Activated CD4-positive, alpha-beta T cell treated with anti-CD3 and anti-CD28 coated beads for 24 hours (primary cell): ENCODE measurements at places on chromosomes 1 and 21.

DNA sequence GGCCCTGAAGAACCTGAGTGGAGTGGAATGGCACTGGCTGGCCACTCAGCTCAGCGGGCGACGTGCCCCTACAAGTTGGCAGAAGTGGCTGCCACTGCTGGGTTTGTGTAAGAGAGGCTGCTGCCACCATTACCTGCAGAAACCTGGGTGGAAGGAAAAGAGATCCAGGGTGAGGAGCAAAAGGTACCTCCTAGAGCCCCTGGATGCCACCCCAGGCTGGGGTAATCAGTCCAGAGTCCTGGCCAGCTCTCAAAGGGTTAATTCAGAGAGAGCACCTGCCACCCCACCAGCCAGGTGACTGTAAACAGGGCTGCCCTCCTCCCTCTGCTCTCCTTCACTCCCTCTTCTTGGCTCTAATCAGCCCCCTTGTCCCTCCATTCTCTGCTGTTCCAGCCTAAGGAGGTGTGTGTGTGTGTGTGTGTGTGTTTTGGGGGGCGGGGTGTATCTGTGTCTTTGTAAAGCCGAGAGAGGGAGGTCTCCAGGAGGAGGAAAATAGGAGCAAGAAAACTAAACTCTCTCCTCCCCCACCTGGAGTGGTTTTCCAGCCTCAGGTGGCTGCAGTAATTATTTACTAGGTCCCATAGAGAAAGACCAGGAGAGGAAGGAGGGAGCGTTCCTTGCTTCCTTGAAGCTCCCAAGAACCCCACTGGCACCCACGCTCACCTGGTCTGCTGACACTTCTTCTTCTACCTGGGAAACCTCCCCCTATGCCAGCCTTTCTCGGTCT is 12.6 kb downstream of the TRIM46 start:
- DNase-seq = no peak

DNA sequence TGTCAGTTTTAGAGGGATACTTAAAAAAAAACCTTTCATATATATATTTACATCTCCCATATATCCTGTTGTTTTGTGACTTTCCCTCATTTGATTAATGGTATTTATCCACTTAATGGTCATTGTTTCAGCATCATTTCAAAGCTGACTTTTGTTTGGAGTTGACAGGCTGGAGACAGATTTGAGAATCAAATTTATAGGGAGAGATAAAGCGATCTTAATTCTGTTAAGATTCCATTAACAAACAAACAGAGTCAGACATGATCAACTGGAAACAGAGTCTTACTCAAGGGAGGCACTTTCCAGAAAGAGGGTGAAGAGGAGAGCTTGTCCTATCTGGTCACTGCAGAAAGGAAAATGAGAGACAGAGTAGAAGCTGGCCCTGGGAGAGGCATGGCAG is 283.4 kb downstream of the TTLL7 start:
- DNase-seq = no peak

- DNase-seq = no peak
Measured at GRCh38 chr1:240987928-240988327, 369.1 kb downstream of the RGS7 start.

- DNase-seq = no peak
Measured at GRCh38 chr1:83086346-83086745, 912.6 kb downstream of the TTLL7 start.

GRCh38 chr1:62294261-62294660 is 25.0 kb downstream of the KANK4 start:
- no peak for DNase-seq

DNA sequence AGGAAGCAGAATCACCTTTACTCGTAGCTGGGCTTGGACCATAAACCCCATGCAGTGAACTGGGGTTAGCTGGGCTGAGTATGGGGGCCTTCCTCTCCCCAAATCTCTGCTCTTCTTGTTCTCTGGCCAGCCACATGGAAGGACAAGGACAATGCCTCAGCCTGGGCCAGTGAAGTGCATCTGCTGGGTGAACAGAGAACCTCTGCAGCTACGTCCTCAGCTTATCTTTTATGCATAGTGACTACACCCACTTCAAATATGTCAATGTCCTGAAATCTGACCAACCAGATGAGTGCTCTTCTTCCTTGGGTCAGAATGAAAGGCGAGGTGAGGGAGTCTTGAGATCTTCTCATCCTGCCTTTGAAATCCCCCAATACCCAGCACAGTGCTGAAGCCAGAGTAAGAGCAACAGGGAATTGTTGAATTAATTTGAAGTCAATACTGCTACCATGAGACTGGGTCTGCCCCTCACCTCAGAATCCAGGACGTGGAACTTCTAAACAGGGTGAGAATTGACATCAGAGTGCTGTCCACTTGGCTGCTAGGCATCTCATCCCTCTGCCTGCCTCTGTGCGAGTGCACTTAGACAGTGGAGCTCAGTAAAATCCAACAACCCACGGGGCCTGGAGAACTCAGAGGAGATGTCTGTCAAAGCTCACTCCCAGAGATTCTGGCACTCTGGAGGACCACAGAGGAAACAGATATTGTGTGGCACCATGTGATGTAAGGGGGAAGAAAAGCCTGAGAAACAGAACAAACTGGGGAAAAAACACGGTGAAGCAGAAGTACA is 99.0 kb downstream of the IER5 start:
- DNase-seq = no peak

DNA sequence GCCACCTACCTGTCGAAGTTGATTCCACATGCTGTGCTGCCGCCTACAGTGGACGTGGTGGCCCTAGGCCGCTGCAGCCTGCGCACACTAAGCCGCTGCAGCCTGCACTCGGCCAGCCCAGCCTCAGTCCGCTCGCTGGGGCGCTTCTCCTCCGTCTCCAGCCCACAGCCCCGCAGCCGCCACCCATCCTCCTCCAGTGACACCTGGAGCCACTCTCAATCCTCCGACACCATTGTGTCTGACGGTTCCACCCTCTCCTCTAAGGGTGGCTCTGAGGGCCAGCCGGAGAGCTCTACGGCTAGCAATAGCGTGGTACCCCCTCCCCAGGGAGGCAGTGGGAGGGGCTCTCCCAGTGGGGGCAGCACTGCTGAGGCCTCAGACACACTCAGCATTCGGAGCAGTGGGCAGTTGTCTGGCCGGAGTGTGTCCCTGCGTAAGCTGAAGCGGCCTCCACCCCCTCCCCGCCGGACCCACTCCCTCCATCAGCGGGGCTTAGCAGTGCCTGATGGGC is 46.9 kb downstream of the YARS1 start:
- no peak for DNase-seq

DNA sequence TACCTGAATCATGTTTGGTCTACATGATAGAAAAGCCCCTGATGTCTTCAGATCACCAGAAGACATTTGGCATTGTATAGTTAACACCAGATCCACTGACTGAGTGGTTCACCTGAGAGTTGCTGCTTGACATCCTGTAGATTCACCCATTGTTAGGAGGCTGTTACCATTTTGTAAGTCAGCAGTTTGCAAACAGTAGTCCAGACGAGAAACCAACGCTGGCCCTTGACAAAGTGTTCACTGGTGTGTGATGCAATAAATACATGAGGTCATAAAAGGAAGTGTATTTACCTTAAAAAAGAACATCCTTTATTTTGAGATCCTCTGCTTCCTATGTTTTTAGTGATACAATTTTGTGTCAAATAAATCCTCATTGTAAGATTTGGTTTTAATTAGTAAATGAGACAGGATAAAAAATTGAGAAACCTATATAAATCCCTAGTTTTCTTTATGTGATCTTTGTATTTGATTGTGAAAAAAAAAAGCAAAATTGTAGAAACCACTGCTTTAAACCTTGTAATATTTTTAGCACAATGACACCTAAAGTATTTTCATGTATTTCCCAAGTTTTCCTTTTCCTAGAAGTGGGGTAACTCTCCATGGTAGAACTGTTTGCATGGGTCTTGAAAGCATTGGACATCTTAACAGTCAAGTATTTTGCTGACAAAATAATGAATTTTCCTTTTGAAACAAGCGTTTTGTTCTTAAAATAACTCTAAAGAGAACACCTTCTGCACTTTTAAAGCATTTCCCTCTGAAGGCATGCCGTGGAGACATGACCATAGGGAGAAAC is 204.3 kb downstream of the FGGY start:
- DNase-seq = no peak

DNA sequence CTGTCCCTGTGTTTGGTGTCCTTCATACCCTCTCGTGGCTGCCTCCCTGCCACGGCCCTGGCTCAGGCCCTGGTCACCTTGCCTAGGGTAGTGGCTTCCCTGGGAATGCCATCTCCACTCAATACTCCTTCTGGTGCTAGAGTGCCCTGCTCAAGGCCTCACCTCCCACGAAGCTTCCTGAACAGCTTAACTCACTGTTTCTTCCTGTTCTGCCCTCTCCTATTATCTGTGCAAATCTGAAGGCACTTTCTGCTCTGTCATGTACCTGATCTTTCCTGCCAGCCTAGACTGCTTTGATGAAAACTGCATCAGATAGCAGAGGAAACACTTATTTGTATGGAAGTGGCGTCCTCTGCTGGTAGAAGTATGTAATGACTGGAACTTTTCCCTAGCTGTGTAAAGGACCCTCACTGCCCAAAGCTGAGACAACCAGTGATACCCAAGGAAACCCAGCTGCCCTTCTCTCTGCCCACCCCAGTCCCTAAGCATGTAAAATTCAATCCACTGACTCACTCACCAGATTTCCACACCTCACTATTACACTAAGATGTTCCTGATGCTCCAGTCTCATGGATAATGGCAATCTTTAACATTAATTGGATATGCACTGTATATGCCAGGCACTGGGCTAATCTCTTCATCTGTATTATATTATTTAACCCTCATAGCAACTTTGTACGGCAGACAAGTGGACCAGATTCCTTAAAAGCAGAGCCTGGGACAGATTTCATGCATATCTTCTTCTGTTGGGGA is 36.2 kb upstream of the BTG2 start:
- DNase-seq = no peak

DNA sequence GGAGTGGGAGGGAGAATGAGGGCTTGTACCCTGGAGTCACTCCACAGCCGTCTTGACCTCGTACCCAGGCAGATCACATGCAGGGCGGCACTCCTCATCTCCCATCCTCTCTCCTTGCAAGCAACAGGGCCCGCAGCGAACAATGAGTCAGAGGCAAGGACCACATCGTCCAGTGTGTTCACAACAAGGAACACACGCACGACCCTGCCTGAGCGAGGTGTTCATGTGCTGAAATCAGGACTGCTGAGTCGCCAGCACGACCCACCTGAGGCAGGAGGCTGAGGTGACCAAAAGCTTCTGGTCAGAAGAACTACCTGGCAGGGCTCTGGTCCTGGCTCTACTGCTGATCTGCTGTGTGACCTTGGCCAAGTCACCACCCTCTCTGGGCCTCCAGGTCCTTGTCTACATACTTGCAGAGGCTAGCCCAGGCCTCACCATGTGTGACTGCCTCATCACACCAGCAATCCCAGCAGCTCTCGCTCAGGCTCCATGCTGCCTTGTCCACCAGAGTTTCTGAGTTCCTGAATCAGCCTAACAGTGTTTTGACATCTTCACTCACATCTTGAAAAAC is 78.0 kb downstream of the SSBP3 start:
- DNase-seq = no peak

DNA sequence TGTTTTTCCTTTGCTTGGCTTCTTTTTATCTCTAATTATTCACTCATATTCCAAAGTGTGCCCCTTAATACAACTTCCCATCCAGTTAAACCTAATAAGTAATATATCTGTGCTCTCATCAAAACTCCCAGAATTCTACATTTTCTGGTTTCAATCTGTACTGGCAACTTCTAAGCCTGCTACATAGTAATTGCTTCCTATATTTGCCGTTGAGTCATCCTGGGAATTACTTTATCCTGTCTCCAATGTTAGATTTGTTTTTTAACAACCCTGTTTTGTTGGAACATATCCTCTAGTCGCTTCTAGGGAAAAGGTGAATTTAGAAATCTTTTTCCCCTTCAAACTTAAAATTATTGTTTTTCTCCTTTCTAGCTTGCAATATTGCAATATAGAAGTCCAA is 620.5 kb upstream of the PKN2 start:
- DNase-seq = no peak

GRCh38 chr1:80066060-80066459 is 1059.5 kb upstream of the ADGRL4 start:
- DNase-seq = no peak

DNA sequence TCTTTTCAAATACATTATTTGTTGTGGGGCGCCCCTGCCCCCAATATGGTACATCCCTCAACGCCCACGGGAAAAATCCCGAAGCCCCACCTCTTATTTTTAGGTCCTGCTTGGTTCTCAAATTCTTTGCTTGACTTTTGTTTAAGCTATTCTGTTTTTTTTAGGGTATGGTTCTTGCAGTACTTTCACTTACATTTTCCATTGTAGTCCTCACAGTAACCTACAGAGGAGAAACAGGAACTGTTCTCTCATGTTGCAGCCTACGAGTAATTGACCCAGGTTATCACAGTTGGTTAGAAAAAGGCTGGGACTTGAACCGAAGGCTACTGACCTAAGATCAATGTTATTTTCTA is 697 bp upstream of the C21orf91 start:
- DNase-seq = no peak

DNA sequence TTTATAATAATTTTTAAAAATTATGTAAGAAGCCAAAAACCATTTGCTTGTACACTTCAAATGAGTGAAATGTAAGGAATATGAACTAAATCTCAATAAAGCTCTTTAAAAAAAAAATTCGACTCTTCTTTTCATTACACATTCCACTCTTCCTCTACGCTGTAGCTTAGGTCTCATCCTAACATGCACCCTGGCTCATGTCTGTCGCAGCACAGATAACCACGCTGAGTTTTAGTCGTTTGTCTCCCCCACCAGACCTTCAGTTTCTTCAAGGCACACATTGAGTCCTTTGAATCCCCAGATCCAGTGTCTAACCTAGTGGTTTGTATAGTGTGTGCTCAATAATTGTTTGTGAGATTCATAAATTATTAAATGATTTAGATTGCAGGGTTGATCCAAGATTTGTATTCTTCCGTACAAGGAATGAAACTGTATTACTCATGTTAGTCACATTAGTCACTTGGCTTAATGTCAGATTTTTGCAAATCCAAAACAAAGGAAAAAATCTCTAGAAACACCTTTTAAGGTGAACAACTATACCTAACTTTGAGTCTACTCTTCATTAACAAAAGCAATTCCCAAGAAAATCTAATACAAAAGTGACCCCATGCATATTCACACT is 57.3 kb downstream of the SLC25A24 start:
- no peak for DNase-seq

GRCh38 chr1:234244482-234244881 is 128.8 kb upstream of the COA6 start:
- no peak for DNase-seq

- DNase-seq = no peak
Measured at GRCh38 chr21:24895885-24896734, 711.2 kb downstream of the MRPL39 start.

GRCh38 chr1:54355931-54356679 is 50.1 kb downstream of the SSBP3 start:
- DNase-seq = no peak

DNA sequence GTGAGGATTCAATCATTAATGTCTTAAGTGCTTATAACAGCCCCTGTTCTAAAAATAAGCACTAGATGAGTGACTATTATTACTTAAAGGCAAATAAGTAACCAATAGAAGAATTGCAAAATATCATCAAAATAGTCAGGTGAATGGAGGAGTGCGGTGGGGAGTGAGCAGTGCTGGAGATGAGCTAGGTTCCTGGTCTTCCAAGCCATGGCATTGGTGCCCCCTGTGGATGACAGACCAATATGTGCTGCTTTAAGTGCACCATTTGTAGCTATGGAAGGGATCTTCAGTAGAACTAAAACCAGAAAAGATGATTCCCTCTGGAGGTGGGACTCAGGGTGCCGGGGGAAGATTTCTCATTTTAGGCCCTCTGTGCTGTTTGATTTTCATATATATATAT is 46.1 kb upstream of the SLC30A1 start:
- no peak for DNase-seq
